K562 (cell line): ENCODE measurements at places on chromosomes 7 and 10.
A peak's percentile ranks its signal among the peaks of the same experiment; 100 is the strongest.

DNA sequence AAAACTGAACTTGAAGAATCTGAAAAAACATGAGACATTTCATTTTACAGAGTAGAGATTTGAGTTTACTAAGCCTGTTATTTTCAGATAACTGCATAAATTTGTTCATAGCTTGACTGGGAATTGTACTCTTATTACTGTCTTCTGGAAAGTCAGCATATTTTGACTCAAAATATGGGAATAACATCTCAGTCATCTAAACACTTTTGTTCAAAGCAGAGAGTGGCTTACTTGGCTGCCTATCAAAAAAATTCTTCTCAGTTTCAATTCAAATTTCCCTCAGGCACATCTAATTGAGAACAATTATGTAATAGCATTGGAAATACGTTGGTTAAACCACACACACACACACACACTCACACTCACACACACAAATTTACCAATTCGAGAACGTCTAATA, 384.6 kb downstream of the ARL4A start:
- no peak for DNase-seq

DNA sequence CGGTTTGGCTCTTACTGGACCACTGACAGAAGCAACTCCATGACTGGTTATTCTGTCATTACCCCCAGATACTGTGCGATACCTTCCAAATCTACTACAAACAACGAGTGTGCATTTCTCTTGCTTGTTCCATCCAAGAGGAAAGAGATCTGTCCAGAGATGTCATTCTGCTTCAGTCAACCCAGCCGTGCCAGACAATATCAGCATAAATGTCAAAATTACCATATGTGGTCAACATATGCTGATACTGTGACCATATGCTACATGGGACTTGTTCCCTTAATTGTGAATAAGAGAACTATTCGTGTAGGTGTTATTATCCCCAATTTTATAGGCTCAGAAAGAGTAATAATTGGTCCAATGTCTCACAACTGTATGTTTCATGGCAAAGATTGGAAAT, 143.2 kb upstream of the PRSS1 start:
- DNase-seq, result no peak

- DNase-seq, result no peak
Observed at GRCh38 chr7:55303220-55303619, 61.9 kb upstream of the LANCL2 start.

GRCh38 chr7:401495-401894, 111.5 kb downstream of the FOXL3 start:
- no peak for DNase-seq

DNA sequence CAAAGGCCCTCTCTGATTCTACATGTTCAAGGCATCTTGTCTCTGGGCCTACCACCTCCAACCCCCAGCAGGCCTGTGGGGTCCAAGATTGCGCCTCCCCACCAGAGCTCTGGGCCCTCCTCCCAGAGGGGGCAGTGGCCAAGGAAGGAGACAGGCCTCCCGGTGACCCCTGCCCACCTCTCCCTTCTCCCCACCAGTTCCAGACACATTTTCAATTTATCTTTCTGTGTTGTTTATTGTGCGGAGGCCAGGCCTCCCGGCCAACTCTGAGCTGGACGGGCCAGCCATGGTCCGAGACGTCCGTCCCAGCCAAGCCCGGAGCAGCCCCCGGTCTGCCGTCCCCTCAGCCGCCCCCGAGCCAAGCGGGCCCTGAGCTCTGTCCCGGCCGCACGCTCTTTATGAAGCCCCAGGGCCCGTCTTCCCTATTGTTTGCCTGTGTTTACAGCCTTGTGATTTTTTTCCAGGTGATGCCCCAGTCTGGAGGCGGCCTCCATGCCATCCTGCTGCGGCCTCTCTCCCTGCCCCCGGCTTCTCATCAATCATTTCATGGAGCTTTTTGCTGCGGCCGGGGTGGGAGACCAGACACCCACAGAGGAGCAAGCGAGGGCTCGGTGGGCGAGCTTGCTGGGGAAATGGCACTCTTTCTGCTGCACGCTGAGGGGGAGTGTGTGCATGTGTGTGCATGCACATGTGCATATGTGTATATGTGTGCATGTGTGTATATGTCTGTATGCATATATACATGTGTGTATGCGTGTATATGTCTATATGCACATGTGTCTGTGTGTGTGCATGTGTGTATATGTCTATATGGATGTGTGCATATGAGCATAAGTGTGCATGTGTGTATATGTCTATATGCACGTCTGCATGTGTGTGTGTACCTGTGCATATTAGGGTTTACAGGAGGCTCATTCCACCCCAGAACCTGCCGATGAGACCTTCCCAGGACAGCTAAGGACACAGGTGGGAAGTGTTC, 52.7 kb upstream of the ELN start:
- peak; percentile 6 for DNase-seq

- DNase-seq, result peak; percentile 45
Observed at GRCh38 chr7:601595-602340, 82.1 kb upstream of the PDGFA start.

- no peak for DNase-seq
Observed at GRCh38 chr7:138204285-138204981, 128.2 kb downstream of the AKR1D1 start.

- no peak for DNase-seq
Observed at GRCh38 chr7:81447351-81447952, 322.4 kb downstream of the HGF start.

DNA sequence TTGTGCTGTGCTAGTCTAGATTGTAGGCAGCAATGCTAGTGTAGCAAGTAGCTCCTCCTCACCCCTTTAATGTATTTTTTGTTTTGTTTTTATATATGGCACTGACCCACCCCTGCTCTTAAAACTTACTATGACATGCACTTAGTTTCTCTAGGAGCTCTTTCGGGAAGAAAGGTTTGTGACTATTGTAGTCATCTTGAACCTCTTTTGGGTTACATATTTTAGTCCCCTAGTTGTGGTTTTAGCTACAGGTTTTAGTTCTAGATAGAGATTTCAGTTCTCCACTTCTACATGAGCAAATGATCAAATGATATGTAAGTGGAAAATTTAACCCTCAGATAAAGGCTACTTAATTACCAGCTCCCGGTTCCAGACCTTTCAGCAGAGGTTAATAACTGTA, 14.9 kb downstream of the MINPP1 start:
- DNase-seq, result no peak

DNA sequence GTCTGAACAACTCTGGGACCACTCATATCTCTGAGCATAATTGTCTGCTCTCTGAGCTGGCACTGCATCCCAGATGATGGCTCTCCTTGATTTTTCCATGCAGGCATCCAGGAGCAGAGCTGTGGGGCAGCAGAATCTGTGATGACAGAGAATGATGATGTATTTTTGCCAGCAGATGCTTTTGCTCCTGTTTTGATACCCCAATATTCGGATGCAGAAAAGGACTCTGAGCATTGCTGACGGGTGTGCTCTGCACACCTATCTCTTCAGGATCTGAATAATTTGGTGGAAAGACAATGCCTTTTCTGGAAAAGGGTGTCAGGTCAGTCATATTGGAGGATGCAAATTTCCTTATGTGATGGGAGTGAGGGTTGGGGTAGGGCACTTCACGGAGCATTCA, 735.9 kb downstream of the KCNMA1 start:
- no peak for DNase-seq

GRCh38 chr7:141497391-141497790, 53.8 kb upstream of the AGK start:
- no peak for DNase-seq

- DNase-seq, result no peak
Observed at GRCh38 chr10:26855186-26855585, 5.6 kb downstream of the ABI1 start.

GRCh38 chr7:3092468-3092867, 48.8 kb upstream of the CARD11 start:
- no peak for DNase-seq

GRCh38 chr7:137454767-137455166, 111.2 kb upstream of the PTN start:
- no peak for DNase-seq

DNA sequence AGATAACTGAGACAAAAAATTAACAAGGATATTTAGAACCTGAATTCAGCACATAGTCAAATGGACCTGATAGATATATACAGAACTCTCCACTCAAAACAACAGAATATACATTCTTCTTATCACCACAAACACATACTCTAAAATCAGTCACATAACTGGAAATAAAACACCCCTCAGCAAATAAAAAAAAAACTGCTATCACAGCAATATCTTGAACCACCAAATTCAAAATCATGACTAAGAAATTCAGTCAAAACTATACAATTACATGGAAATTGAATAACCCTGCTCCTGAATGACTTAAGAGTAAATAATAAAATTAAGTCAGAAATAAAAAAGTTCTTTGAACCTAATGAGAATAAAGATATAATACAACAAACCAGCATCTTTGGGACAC, 30.0 kb upstream of the ZNF722 start:
- DNase-seq, result no peak

GRCh38 chr10:69866688-69867461, 65.2 kb downstream of the COL13A1 start:
- DNase-seq, result no peak

DNA sequence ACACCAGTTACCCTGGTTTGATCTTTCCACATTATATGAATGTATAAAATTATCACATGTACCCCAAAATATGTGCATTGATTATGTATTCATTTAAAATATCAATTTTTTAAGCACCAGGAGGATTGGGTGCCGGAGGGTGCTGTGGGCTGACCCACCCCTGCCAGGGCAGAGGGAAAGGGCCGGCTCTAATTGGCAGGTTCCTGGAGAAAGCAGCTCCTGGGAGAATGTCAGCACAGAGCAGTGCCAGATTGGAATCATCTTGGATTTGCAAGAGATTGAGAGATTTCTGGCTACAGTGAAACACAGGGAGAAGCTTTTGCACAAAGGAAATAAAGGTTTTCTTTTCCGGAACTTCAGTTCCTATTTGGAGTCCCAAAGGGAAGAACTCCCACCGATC, 264.4 kb upstream of the TCERG1L start:
- DNase-seq, result no peak

DNA sequence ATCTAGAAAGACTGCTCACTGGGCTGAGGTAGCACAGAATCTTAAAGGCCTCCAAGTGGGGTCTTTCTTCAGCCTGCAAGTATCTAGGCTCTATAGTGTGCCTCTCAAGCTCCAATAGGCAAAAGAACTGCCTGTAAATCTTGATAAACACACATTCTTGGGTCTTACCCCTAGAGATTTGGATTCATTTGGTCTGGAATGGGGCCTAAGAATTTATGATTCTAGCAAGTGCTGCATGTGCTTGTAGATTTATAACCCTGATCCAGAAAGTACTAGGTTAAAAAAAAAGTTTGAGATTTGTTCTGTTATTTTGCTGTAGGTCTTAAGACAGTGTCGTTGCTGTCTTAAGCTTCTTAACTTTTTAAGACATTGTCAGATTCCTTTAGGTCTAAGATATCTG, 74.1 kb downstream of the RALA start:
- no peak for DNase-seq

GRCh38 chr10:124510759-124511158, 49.1 kb downstream of the LHPP start:
- no peak for DNase-seq

DNA sequence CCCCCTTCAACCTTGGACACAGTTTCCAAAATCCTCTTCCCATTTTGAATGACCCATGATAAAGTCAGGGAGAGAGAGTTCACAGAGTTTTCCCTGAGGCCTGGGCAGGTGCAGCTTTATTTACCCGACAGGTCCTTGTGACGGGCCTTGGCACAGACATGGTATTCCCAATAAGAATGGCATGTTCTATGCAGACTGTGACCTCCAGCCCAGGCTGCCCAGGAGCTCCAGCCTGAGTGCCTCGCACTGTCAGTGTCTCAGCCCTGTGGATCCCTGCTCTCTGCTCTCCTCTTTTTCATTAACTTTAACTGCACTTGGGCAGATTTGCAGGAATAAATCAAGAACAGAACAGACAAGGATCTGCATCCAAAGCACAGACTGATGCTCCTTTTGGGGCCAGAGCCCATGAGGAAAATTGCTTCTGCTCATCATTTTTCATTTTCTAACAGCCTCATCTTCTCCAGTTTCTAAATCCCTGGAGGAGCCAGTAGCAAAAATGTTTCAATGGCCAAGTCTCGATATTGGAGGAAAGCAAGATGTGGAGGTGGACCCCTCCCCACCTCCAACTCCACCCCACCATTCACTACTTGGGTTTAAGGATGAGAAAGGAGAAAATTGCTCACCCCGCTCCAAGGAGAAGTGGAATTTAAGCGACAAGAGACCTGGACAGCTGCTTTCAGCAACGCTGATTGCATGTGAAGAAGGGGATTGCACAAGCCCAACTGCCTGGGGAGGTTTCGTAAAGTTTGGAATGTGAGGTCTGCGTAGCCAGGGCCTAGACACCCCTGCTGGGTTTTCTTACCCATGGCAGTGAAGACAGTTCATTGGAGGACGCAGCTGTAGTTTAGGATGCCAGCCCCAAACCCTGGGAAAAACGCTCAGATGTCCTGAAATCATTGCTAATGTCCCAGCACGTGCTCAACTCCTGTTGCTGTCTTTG, 225.9 kb downstream of the WDR11 start:
- DNase-seq, result no peak

GRCh38 chr7:79876848-79877252, 257.8 kb upstream of the GNAI1 start:
- DNase-seq, result no peak

DNA sequence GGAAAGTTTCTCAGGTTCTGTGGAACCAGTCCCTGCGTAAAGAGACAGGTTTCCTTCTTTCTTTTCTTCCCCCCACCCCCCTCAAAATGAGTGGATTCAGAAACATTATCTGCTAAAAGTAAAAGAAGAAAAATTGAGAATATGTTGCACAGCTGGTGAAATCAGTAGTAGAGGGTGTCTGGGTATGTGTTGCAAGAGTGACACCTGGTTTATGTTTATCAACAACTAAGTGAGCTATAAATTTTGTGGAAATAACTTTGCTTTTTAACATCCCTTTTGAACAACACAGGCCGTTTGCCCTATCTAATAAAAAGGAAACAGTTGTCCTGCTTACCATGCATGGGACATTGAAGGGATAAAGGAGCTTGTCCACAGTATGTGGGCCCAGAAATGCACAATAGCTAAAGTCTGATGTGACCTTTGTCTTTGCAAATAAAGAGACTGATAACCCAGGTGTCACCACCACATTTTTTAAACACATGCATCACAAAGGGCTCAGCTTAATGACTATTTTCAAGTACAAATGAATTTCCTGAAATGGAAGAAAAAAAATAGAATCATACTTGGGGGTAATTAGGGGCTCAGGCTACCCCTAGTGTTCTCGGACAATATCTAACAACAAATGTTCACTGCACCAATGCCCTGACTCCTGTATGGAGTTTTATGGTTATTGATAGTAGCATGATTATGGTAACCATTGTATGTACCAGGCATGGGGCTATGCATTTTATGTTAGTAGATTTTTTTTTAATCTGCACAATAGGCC, 221.7 kb upstream of the TCF7L2 start:
- no peak for DNase-seq

- no peak for DNase-seq
Observed at GRCh38 chr7:96521068-96521894, 188.4 kb downstream of the SEM1 start.
